Hindlimb muscle (tissue), 1 donor: ENCODE measurements at places on chromosomes 13 and 19. TPM values are rescaled to one million over a fixed set of nuclear protein-coding genes. Genes with fewer than 3 reads are reported as not detected.

C19orf73 gene
- polyA plus RNA-seq, result 0.54 TPM

KIR3DL1 gene
- polyA plus RNA-seq, result not detected

UNC13A gene
- 0.10 TPM for polyA plus RNA-seq

SMIM44 gene
- not detected for polyA plus RNA-seq

PSG2 gene
- polyA plus RNA-seq, result not detected

SLC7A1 gene
- polyA plus RNA-seq, result 8.9 TPM

METTL21C gene
- 17.5 TPM for polyA plus RNA-seq

MFSD12 gene
- polyA plus RNA-seq, result 31.0 TPM

ZNF43 gene
- polyA plus RNA-seq, result 14.7 TPM

SIGLEC8 gene
- polyA plus RNA-seq, result 0.10 TPM
